ENCODE measurements at places on chromosomes 2 and 18.
A peak's percentile ranks its signal among the peaks of the same experiment; 100 is the strongest.

DNA sequence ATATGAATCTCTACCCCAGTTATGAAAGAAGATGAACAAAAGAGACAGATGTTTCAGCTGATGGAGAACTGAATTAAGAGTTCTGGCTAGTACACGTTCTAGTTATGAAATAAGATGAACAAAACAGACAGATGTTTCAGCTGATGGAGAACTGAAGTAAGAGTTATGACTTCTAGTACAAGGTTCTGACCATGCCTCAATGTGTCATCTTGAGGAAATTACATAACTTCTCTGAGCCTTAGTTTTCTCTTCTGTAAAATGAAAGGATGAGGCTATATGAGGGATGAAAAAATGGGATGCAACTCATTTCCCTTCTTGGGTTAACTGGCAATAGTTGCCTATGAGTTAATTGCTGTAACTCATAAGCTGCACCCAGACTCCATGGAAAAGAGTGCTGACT lies 92.9 kb upstream of the WDR75 start:
- DNase-seq, result no peak

- no peak for DNase-seq
Measured at GRCh38 chr2:75025633-75026380, 67.4 kb downstream of the POLE4 start.

GRCh38 chr2:86621280-86621943 lies 2.3 kb downstream of the RNF103 start:
- DNase-seq, result no peak

DNA sequence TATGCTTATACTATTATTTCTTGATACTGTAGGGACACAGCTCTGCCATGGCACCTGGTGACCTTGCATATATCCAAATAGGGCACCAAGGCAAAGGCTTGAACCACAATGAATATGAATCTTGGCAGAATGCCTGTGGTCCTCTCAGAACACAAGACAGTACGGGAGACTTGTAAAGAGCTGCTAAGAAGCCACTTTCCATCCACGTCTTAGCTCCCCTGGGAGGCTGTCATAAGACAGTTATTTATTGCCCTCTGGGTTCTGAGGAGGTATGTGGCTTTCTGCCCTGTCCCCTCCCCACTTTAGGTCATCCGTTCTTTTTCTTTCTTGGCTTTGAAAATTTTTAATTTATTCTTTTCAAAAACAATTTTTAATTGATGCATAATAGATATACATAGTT lies 29.8 kb upstream of the MRPL33 start:
- DNase-seq, result no peak

DNA sequence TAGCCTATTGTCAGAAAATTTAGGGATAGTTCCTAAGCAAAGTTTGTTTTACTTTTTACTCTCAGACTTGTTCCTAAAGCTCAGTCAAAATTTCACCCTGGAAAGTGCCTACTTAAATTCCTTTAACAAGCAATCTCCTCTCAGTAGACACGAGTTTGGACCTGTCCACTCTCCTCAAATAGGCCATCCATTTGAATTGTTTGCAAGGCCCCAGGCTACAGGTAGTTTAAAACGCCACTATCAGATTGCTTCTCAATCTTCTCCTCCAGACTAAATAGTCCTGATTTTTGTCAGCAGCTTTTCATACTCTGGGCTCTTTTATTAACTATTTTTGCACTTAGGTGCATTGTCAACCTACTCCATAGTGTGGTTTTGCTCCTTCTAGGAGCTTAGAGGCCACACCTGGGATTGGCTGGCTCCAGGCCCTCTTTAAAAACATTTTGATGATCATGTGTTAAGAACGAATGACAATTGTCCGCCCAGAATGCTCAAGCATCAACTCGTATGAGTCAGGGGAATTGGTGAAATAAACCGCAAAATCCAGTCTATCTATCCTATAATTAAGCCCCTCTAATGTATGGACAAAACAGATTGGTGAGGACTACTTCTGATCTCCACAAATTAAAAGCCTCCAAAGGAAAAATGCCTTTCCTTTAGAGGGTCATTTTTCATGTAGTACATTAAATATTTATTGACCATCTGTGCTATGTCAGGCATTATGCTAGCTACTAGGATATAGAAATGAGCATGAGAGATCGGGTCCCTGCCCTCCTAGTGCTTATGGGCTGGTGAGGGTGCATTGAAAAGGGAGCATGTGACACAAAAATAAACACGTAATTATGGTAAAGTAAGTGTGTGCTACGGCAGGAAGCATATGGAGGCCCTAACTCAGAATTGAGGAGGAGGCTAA lies 333.8 kb upstream of the TNP1 start:
- DNase-seq, result no peak

DNA sequence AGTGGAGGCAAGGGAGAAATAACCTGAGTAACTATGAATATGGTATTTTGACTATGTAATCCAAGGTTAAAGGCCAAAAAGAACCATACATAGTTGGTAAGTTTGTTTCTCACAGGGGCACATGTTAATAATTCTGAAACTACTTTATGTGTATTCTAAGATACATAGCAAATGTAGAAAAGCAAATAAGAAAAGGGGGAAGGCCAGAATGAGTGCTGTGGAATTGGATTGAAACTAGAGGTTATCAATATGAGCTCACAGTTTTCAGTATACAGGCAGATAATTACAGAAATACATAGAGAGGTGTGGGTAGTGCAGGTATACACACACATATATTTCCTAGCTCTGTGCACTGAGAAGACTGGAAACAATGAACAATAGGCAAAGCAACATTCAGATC lies 13.7 kb downstream of the INO80C start:
- no peak for DNase-seq

GRCh38 chr2:10778724-10779115 lies 33.9 kb downstream of the PDIA6 start:
- no peak for DNase-seq

- DNase-seq, result no peak
Measured at GRCh38 chr18:9808295-9809241, 77.2 kb upstream of the TXNDC2 start.

- DNase-seq, result no peak
Measured at GRCh38 chr2:75353131-75353530, 153.8 kb upstream of the TACR1 start.

GRCh38 chr2:19973466-19973865 lies 16.4 kb downstream of the WDR35 start:
- no peak for DNase-seq

GRCh38 chr2:192013211-192013610 lies 166.3 kb upstream of the CAVIN2 start:
- no peak for DNase-seq

- DNase-seq, result no peak
Measured at GRCh38 chr2:102235042-102235473, 48.2 kb downstream of the IL1RL2 start.

GRCh38 chr18:57087644-57088376 lies 59.1 kb upstream of the BOD1L2 start:
- no peak for DNase-seq

DNA sequence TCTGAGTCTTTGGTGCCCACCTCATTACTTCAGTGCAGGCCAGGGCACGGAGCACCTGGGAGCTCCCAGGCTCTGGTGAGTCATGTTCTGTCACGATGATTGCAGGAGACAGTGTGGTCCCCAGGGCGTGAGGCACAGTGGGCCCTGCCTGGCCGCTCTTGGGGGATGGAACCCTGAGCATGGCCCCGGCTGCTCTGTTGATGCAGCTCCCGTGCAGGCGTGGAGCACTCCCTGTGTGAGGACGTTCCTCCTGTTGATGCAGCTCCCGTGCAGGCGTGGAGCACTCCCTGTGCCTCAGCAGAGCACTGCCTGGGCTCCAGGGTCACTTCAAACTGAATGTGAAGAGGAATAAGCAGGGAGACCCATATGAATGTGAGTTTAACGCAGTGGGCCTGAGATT lies 30.1 kb downstream of the COPS9 start:
- DNase-seq, result no peak

DNA sequence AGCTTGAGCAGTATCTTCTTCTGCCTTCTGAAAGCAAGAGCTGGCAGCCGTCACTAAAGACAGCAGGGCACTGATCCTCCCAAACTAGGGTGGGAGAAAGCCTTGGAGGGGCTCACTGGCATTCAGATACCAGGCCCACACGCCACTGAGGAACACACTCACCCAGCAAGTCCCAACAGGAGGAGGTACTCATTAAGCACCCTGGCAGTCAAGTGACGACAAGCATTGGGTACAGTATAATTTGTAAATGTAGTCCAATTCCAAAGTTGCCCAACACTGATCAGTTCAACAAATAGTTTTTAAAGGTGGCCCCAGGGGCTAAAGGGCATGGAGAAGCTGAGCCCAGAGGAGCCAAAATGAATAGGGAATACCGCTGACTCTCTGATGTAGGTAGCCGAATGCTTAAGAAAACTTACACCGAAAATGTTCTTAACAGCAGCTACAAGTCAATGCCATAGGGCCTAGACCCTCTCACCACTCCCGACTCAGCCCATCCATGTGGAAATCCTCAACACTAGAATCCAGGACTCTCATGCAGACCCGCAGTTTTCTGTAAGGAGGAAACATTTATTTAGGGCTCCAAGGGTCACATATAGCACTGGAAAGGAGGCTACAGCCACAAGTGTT lies 9.9 kb downstream of the LIMS2 start:
- DNase-seq, result no peak

GRCh38 chr2:117603567-117603966 lies 210.9 kb upstream of the DDX18 start:
- DNase-seq, result no peak

- DNase-seq, result no peak
Measured at GRCh38 chr2:107529146-107529545, 297.5 kb upstream of the RGPD4 start.

GRCh38 chr2:96760986-96761832 lies 507 bp downstream of the CNNM4 start:
- DNase-seq, result peak; percentile 60

- peak; percentile 60 for DNase-seq
Measured at GRCh38 chr2:219277703-219278654, 1.2 kb upstream of the DNAJB2 start.

GRCh38 chr18:43129946-43130524 lies 14.6 kb upstream of the RIT2 start:
- DNase-seq, result no peak

DNA sequence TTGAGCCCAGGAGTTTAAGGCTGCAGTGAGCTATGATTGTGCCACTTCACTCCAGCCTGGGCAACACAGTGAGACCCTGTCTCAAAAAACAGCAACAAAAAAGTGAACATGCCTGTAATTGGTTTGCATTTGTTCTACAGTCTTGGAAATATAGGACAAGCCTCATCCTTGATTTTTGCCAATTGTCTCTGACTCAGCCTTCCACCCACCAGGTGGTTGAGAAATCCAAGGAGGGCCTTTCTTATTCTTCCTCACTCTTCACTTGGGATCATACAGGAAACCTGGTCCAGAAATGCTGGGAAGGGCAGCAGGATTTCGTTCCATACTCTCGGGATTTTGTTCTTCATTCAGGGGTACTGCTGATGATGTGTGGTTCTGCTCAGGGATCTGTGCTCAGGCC lies 94.6 kb downstream of the CDC42EP3 start:
- no peak for DNase-seq

DNA sequence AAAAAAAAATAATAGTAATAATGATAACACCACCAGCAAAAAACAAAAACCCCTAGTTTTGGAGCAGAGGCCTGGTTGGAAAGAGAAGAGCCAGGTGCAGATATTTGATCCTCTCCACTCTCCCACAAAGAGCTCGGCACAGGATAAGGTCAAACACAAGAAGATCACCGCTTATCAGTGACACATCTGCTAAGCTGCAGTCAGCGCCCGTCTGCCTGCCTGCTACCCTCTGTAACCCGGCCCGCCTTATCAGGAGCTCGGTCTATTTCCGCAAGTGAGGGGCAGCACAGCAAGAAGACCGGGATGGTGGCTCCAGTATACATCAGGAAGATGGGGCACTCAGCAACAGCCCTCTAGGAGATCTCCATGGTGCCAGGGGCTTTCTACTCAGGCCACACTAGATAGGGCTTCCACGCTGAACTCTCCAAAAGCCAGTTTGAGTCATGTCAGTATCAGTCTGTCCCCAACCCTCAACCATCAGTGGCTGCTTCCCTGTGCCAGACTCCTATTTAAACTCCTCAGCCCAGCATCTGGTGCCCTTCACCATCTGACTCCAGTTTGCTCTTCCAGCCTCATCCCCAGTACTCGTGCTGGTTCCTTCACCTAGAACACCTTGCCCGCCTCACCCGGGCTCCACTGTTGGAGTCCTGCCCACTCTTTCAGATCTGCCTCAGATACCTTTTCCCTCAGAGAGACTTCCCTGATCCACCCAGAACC lies 67.3 kb upstream of the PPP1CB start:
- no peak for DNase-seq

- no peak for DNase-seq
Measured at GRCh38 chr2:88673363-88673762, 18.1 kb upstream of the RPIA start.

- DNase-seq, result no peak
Measured at GRCh38 chr2:47501374-47502200, 98.6 kb downstream of the MSH2 start.

DNA sequence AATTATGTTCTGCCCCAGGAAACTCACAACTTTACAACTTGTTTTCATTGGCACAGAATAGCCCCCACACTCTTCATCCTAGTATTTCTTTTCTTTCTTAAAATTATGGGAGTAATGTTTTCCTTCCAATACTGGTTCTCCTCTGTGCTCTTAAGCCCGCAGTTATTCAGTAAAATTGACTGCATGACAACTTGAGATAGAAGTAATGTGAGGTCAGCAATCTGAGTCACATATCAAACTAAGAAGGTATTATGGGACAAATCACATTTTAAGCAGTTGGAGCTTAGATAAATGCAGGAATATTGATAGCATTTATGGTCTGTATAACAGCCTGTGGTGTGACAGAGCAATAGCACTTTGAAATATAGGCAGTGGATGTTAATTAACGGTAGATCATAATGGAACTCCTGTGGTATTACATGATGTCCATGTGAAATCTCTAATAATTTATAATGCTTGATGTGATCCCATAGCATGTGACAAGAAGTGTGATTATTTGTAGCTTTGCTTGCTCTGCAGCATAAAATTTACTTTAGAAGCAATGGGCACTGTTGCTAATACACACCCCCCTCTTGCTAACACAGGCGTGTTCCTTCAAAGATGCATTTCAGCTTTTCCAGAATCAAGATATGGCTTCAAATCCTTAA lies 351.4 kb upstream of the CDH20 start:
- DNase-seq, result no peak

- no peak for DNase-seq
Measured at GRCh38 chr2:127058246-127058953, 48.6 kb downstream of the BIN1 start.

DNA sequence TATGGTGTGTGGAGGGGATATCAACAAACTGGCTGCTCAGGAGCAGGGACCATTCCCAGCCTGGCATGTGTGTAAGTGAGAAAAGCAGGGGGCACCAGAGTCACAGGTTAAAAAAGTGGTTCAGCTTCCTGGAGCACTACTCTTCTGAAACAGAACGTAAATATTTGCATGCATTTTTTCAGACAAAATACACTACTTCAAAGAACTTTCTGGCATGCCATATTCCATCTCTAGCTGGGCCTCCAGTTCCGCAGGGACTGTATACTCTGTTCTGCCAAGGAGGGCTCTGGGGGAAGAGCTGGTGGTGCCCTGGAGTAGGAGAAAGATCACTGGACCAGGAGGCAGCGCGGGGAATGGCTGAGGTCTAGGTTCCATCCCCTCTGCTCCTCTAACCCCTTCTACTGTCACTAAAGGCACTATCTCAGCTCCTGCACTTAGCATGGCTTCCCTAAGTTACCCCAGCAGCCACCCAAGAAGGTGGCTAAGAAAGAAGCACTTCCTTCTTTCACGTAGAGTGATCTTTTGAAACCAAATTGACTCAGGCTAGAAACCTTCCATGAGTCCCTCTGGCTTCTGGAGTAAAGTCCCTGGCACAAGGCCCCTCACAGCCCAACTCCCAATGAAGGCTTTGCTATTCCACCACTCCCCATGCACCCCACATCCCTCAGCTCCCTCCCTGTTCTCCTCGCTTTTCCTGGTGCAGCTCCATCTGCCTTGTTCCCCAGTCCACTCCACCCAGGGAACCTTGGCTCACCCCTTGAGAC lies 57.6 kb upstream of the CABLES1 start:
- no peak for DNase-seq
